ENCODE measurements at places on chromosomes 16 and 17.

- DNase-seq = no peak
Observed at GRCh38 chr16:88602091-88602490, 31.9 kb downstream of the ZC3H18 start.

DNA sequence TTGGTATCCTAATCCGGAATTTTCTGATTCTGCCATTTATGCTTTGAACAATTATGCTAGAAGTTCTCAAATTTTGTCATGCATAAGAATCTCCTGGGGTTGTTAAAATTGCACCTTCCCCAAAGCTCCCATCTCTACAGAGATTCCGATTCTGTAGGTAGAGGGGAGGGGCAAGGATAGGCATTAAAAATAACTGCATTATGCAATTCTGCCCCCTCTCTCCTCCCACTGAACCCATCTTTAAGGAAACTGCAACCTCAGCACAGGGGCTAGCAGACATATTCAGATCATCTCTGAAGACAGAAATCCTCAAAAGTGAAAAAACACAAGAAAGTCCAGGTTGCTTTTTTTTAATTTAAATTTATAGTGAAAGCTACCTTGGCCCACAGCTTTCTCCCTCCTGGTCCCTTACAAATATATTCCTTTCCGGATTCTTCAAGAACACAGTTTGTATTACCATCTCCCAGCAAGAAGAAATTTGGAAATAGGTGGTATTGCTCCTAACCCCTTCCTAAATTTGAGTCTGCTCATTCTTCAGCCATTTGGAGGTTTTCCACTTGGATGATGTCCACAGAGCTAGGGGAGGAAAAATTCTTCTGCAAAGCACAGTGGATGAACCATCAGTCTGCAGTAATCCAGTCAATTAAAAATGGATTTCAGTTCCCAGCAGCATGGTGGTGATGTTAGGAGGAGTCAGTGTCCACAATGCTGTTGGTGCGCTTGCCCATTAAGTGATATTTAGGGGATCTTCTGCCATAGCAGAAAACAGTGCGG is 67.7 kb downstream of the RBFOX1 start:
- DNase-seq = no peak

DNA sequence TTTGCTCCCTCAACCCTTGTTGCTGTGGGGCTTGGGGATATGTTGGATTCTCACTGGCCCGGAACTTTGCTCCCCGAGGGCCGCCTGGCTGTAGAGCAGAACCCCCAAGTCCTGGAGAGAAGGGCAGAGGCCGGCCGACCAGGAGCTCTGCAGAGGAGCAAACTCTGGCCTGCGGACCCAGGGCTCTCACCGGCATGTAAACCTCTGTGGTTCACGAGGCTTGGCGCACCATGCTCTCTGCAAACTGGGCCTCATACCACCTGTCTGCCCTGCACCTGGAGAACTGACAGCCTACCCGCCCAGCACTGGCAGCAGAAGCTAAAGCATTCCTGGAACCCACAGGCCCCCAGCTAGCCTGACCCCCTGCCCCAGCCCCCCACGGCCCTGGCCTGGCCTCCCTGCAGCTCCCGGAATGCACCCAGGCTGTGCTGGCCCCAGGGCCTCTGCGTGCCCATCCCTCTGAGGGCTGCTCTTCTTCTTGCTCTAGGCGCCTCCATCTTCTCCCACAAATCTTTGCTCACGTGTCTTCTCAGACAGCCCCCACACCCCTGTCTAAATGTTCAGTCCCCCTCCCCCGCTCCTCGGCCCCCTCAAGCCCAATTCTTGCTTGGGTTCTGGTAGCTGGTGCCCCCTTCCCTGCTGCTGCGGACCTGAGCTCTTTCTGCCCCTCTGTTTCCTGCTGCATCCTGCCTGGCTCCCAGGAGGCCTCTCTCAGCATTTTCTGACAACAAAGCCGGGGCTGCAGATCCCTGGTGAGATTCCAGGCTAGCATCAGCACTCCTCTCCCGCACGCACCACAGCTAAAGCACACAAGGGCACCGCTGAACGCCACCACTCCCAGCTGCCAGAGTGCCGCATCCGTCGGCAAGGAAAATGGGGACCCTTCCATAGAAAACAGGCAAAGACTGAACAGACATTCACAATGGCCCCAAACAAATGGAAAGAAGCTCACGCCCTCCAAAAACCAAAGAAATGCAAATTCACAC is 23.3 kb downstream of the ACTG1 start:
- DNase-seq = no peak

DNA sequence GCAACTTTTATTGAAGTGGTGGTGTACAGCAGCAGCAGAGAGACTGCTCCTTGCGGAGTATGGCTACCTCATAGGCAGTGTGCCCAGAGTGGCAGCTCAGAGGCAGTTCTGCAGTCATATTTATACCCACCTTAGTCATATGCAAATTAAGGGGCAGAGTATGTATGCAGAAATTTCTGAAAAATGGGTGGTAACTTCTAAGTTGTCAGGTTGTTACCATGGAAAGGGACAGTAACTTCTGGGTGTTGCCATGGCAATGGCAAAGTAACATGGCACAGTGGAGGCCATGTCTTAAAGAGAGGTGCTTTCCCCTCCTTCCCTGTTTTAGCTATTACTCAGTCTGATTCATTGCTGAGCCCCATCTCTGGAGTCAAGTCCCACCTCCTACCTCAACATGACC is 53.4 kb downstream of the MEOX1 start:
- DNase-seq = peak; percentile 72

GRCh38 chr16:30494709-30495108 is 22.2 kb downstream of the ITGAL start:
- DNase-seq = no peak

GRCh38 chr17:6435968-6436367 is 1.0 kb upstream of the AIPL1 start:
- DNase-seq = peak; percentile 32

DNA sequence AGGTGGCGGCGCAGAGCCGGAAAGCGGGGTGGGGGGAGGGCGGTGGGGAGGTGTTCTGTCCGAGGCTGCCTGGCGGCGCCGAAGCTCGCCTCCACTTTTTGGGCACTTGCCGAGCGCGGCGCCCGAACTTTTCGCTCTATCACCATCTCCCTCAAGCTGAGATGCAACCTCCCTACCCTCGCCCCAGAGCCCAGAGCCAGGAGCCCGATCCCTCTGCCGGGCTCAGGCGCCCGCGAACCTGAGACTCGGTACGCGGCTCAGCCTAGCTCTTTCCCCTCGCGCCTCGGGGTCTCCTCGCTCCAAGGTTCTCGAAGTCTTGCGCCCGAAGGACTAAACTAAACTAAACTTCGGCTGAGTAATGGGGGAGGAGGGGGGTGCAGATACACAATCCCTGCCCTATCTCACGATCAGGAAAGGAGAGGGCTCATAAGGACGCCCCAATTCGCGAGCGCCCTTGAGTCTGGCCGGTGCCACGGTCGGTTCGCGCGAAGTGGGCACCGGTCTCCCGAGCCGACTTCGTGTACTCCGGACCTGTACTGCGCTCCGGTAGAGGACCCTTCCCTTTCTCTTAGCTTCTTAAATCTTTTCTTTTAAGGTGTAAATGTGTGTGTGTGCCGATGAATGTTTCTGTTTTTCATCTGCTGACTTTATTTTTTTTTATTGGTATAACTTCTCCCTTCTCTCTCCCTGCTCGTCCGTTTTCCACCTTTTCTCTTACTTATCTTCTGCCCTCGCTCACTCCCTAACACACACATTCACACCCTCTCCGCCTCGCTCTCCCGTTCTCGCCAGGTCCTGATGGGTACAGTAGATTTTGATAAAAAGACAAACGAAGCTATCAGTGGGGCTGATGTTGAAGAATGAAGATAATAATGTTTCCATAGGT is 1.9 kb upstream of the SALL1 start:
- DNase-seq = no peak
